ENCODE measurements at places on chromosomes 1 and 21.
A peak's percentile ranks its signal among the peaks of the same experiment; 100 is the strongest.

DNA sequence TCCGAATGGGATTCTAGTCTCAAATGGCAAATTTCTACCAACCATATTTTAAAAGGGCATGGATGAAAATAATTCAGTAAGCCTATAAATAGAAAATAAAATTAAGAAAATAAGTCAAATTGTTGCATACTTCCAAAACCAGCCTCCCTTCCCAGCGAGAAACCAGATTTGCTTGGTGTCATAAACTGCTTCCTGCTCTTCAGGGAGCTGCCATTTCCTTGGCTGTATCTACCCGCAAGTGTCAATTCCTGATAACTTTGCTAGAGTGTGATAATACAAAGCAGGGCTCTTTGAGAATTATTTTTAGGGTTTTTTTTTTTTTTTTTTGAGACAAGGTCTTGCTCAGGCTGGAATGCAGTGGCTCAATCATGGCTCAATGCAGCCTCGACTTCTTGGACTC is 62.3 kb downstream of the S1PR1 start:
- no peak for DNase-seq

DNA sequence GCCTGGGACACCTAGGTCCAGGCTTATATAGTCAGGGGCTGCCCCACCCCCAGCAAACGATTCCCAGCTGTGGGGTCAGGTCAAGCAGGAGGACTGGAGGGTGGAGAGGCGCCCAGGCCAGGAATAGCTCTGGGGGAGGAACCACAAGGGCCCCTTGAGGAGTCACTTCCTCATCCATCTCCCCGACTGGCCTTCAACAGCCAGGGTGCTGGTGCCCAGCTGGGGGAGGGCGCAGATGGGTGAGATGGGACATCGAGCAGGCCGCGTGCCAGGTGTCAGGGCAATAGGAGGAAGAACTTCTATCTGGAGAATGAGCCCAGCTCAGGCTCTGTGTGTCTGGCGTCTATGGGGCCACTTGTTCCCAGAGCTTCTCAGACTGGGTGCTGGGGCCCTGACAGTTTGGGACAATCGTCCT is 208 bp upstream of the MYBPH start:
- DNase-seq: peak; percentile 19

DNA sequence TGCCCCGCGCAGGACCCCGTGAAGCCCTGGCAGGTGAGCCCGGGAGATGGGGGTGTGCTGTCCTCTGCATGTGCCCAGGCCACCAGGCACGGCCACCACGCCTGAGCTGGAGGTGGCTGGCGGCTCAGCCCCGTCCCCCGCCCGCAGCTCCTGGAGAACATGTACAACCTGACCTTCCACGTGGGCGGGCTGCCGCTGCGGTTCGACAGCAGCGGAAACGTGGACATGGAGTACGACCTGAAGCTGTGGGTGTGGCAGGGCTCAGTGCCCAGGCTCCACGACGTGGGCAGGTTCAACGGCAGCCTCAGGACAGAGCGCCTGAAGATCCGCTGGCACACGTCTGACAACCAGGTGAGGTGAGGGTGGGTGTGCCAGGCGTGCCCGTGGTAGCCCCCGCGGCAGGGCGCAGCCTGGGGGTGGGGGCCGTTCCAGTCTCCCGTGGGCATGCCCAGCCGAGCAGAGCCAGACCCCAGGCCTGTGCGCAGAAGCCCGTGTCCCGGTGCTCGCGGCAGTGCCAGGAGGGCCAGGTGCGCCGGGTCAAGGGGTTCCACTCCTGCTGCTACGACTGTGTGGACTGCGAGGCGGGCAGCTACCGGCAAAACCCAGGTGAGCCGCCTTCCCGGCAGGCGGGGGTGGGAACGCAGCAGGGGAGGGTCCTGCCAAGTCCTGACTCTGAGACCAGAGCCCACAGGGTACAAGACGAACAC is 1.8 kb downstream of the TAS1R3 start:
- DNase-seq: no peak

- no peak for DNase-seq
Measured at GRCh38 chr1:234324821-234325220, 48.4 kb upstream of the COA6 start.

GRCh38 chr1:180563026-180563827 is 4.5 kb downstream of the OVAAL start:
- no peak for DNase-seq

- DNase-seq: no peak
Measured at GRCh38 chr1:53130878-53131589, 11.4 kb downstream of the SLC1A7 start.

DNA sequence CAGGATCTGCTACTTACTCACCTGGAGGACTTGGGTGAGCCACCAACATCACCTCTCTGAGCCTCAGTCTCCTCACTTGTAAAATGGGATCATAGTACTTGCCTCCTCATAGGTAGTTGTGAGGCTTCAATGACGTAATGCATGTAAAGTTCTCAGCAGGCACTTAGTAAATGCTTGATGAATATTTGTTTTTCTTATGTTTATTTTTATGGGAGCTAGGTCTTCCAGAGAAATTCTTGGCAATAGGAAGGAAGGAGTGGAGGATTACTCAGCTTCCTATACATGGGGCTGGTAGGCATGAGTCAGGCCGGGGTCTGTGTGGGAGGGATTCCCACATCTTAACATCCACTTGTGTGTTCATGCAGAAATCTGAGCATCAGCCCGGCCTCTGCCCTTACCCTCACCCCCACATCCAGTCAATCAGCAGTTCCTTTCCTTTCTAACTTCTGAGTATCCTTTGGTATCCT is 95.4 kb upstream of the USP24 start:
- no peak for DNase-seq

Measured in CD4-positive, alpha-beta T cell (primary cell).